ENCODE measurements at places on chromosomes 16 and 17. TPM values are rescaled to one million over a fixed set of nuclear protein-coding genes. Genes with fewer than 3 reads are reported as not detected.
A peak's percentile ranks its signal among the peaks of the same experiment; 100 is the strongest.

DNA sequence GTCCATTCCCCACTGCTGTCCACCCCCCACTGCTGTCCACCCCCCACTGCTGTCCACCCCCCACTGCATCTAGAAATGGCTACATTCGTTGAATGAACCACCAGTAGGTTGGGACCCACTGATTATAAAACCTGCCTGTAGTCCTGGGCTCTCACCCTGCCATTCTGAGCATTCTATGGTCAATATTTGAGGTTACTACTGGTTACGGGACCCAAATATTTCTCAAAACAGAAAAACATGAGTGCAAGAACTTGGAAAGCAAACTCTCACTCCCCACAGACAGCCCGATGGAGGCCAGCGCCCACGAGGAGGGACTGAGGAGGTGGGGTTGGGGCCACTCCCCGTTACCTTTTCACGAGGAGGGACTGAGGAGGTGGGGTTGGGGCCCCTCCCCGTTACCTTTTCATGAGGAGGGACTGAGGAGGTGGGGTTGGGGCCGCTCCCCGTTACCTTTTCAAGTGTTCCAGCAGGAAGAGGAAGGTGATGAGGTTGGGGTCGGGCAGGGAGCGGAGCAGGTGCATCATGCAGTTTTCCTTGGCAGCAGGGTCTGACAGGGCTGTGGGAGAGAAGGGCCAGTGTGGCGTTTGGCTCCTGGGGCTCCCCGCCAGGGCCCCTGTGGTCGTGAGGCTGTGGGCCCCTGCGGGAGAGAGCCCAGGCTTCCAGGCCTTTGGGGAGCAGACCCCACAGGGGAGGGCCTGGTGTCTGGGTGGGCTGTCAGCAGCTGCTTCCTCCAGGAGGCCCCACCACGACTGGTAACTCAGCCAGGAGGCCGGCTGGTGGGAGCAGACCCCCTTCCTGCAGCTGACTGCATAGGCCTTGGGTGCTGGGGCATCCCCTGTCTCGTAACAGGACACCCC, 12.5 kb downstream of the TIMM22 start:
- no peaks in the 10 kb centered on the region for H3K27me3 ChIP-seq
- H3K27ac ChIP-seq = no peak overlapping the region
- no peak for DNase-seq

GRCh38 chr17:305090-305976, 47.3 kb downstream of the RPH3AL start:
- DNase-seq = no peak
- no peak overlapping the region for H3K27ac ChIP-seq
- H3K4me1 ChIP-seq = peaks cover 16% of the 10 kb centered on the region
- H3K27me3 ChIP-seq = no peaks in the 10 kb centered on the region

DNA sequence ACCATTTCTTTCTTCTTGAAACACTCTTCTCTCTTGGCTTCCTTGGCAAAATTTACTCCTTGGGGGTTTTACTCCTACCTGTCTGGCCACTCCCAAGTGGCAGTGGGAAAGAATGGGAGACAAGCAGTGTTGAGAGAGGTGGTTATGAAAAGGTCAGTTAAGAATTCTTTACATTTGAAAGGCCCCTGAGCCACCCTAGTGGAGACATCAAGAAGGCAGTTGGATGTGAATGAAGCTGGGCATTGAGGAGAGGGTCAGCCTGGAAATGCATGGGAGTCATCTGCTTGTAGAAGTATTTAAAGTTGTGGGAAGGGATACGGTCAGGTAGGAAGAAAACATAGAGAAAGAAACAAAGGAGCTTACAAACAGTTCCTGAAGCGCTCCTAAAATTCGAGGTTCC, 42.3 kb upstream of the CCNF start:
- H3K4me3 ChIP-seq = no peak overlapping the region
- no peak for DNase-seq
- H3K36me3 ChIP-seq = no peaks in the 10 kb centered on the region

DNA sequence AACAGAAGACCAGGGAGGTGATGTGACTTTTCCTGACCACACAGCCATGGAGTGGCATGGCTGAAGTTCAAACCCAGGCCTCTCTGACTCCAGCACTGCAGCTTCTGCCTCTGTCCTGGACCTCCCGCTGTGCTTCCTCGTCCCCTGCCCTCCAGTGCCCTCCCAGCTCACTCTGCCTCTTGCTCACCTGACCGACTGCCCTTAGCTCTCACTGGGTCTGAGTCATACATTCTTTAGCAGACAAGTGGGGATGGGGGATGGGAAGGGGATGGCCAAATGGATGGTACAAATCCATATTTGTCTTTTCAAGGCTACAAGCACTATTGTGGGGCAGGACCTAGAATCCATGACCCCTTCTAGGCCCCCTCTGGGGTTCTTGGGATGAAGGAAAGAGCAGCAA, 33.0 kb downstream of the PITPNM3 start:
- no peaks in the 10 kb centered on the region for H3K36me3 ChIP-seq
- no peak overlapping the region for H3K27ac ChIP-seq
- no peak overlapping the region for H3K4me3 ChIP-seq
- no peak for DNase-seq

DNA sequence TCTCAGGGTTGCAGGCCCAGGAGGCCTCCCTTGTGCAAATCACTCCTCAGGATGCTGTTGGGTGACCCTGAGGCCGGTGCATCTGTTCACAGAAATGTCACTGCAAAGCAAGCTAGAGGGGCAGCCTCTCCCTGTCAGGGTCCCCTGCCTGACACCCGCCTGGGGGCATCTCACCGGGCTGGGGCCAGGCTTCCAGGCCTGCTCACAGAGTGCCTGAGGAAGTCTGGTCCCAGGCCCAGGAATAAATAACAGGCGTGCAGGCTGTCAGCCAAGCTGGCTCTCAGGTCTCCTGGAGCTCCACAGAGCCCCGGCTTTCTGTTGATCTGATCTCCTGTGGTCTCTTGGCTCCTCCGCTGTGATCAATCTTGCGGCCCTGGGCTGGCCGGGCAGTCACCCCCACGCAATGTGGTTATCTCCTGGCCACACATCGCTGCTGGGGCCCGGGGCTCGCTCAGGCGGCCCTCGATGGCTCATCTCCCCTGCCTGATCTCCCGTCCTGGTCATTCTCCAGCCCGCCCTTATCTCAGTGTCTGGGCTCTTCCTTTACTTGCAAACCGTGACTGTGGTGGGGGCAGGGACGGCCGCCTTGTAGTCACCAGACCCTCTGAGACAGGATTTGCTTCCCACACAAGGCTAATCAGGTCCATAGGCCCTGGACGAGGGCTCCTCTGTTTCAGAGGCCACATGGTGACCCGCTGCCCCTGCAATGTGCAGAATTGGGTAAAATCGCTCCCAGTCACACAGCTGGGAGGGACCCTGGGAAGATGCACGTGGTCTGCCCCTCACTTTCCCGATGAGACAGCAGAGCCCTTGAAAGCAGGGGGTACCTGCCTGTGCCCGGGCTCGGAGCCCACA, 231.2 kb upstream of the GSE1 start:
- H3K27me3 ChIP-seq = peaks cover 5% of the 10 kb centered on the region
- DNase-seq = no peak
- peaks cover 23% of the 10 kb centered on the region for H3K4me1 ChIP-seq
- H3K27ac ChIP-seq = no peak overlapping the region
- no peaks in the 10 kb centered on the region for H3K36me3 ChIP-seq
- no peak overlapping the region for H3K4me3 ChIP-seq

DNA sequence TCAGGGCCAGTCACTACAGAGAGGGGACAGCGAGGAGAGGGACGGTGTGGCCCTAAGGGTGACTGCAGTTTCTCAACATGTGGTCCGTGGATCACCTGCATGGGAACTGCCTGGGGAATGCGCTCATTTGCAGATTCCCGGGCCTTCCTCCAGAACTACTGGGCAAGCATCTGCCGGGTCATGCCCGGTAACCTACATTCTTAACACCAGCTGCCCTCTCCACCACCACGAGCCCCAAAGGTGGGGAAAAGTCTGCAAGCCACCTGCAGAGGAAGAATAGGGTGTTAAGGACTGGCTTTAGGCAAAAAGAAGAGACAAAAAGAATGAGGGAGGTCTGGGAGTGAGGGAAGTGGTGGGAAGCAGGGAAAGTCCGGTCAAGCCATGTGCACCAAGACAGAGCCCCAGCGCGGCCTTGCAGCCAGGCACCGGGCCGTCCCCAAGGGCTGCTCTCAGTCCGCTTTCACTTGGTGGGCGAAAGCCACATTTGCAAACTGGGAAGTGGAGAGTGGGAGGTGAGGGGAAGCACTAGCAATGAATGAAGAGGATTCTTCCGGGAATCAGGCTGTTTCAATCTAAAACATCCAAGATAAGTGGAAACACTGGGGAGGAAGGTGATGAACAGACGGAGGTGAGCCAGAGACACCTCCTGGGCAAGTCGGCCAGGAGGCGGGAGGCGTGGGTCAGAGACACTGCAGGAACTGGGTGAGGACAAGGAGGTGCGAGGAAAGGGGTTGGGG, 70.3 kb downstream of the N4BP1 start:
- H3K27me3 ChIP-seq = no peaks in the 10 kb centered on the region
- H3K36me3 ChIP-seq = peaks cover 5% of the 10 kb centered on the region
- H3K4me1 ChIP-seq = no peaks in the 10 kb centered on the region
- no peak overlapping the region for H3K4me3 ChIP-seq
- DNase-seq = no peak

- DNase-seq = no peak
- H3K4me1 ChIP-seq = peaks cover 5% of the 10 kb centered on the region
- no peaks in the 10 kb centered on the region for H3K27me3 ChIP-seq
- H3K36me3 ChIP-seq = peaks cover 39% of the 10 kb centered on the region
- H3K4me3 ChIP-seq = no peak overlapping the region
- no peak overlapping the region for H3K27ac ChIP-seq
Observed at GRCh38 chr16:53832896-53833544, 129.1 kb downstream of the FTO start.

GRCh38 chr17:7969433-7969832, 33.0 kb upstream of the GUCY2D start:
- no peak overlapping the region for H3K4me3 ChIP-seq
- no peak overlapping the region for H3K27ac ChIP-seq
- peaks cover 20% of the 10 kb centered on the region for H3K27me3 ChIP-seq
- H3K36me3 ChIP-seq = peaks cover under 1% of the 10 kb centered on the region
- no peak for DNase-seq

DNA sequence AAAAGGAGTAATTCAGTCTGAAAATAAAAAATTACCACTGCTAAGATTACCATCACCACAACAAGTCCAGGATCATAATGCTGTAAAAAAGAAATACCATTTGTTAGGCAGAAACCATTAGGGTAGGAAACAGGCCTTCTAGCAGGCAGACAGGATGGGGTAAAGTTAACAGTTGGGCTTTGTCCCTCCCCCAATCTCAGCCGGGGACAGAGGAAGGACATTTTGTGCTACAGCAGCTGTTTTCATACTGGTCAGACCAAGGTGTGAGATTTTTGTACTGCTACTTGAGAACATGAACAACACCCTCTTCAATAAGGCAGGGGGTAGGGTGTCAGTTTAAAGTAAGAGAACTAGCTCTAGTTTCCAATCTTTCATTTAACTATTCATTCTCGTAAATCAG, 49.2 kb upstream of the ITGA2B start:
- peak overlapping the region; percentile 3 for H3K27ac ChIP-seq
- peaks cover 3% of the 10 kb centered on the region for H3K36me3 ChIP-seq
- no peak overlapping the region for H3K4me3 ChIP-seq
- H3K27me3 ChIP-seq = no peaks in the 10 kb centered on the region
- no peak for DNase-seq

DNA sequence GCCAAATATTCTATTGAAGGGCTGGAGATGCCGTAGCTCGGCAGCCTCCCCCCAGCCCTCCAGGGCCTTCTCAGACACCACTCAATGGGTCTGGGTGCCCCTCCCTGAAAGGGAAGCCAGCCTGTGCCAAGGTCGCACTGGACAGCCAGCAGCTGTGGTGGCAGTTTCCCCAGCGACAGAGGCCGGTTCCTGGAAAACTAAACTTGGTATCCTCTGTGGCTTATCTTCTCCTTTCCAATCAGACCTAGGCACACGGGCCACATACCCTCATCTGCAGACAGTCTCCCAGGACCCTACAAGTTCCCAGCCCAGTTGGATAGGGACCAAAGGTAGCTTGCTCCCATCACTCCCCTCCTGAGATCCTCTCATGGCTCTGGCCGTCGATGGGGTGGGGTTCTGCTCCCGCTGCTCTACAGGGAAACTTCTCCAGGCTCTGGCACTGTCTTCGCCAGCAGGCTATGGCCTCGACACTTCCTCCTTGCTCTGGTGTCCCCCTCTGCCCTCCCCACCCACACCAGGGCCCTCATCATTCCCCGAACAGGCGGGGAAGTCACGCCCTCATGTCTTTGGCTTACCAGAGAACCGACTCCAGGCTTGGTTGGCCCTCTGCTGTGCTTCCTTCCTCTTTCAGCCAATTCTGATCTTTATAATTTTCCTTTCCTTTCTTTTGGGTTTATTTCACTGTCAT, 18.3 kb upstream of the IL21R start:
- H3K27ac ChIP-seq = no peak overlapping the region
- DNase-seq = no peak
- no peaks in the 10 kb centered on the region for H3K4me1 ChIP-seq
- H3K4me3 ChIP-seq = no peak overlapping the region
- H3K27me3 ChIP-seq = peaks cover 4% of the 10 kb centered on the region
- H3K36me3 ChIP-seq = peaks cover 2% of the 10 kb centered on the region

DNA sequence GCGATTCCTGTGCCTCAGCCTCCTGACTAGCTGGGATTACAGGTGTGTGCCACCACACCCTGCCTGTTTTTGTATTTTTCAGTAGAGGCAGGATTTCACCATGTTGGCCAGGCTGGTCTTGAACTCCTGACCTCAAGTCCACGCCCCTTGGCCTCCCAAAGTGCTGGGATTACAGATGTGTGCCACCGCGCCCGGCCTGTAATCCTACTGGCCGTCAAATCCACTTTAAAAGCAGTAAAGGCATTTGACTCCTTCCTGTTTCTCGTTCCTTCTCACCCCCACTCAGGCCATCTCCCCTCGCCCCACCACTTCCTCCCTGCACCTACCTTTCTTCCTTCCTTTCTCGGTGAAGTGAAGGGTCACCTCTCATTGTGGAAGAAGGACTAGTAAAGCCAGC, 69.4 kb upstream of the CREBBP start:
- no peaks in the 10 kb centered on the region for H3K27me3 ChIP-seq
- H3K4me3 ChIP-seq = no peak overlapping the region
- no peaks in the 10 kb centered on the region for H3K4me1 ChIP-seq
- no peaks in the 10 kb centered on the region for H3K36me3 ChIP-seq
- H3K27ac ChIP-seq = no peak overlapping the region

- DNase-seq = no peak
- H3K4me1 ChIP-seq = peaks cover 21% of the 10 kb centered on the region
- no peaks in the 10 kb centered on the region for H3K27me3 ChIP-seq
- no peaks in the 10 kb centered on the region for H3K36me3 ChIP-seq
Observed at GRCh38 chr17:28841901-28842281, 699 bp downstream of the FAM222B start.

- DNase-seq = no peak
- peaks cover 10% of the 10 kb centered on the region for H3K27me3 ChIP-seq
- H3K4me1 ChIP-seq = no peaks in the 10 kb centered on the region
- no peak overlapping the region for H3K4me3 ChIP-seq
Observed at GRCh38 chr16:25950586-25951281, 259.0 kb downstream of the HS3ST4 start.

GRCh38 chr17:58326609-58327362, 1.8 kb downstream of the TSPOAP1 start:
- peaks cover 40% of the 10 kb centered on the region for H3K4me1 ChIP-seq
- H3K27me3 ChIP-seq = no peaks in the 10 kb centered on the region
- DNase-seq = no peak
- H3K36me3 ChIP-seq = no peaks in the 10 kb centered on the region
- peak overlapping the region; percentile 45 for H3K4me3 ChIP-seq
- no peak overlapping the region for H3K27ac ChIP-seq

The SLC12A3 gene
- not detected for total RNA-seq

The XYLT2 gene
- 23.4 TPM for total RNA-seq

The FOXC2 gene
- total RNA-seq = 0.11 TPM

The MIEF2 gene
- 8.8 TPM for total RNA-seq

The SPNS2 gene
- total RNA-seq = 3.8 TPM

The NPIPB8 gene
- total RNA-seq = not detected

The MT1G gene
- not detected for total RNA-seq

The LRRC75A gene
- 5.6 TPM for total RNA-seq

The TBX4 gene
- not detected for total RNA-seq

The DECR2 gene
- total RNA-seq = 22.4 TPM

The ZNF200 gene
- 14.1 TPM for total RNA-seq
